RKO (cell line): ENCODE measurements at places on chromosomes 3 and 15.

DNA sequence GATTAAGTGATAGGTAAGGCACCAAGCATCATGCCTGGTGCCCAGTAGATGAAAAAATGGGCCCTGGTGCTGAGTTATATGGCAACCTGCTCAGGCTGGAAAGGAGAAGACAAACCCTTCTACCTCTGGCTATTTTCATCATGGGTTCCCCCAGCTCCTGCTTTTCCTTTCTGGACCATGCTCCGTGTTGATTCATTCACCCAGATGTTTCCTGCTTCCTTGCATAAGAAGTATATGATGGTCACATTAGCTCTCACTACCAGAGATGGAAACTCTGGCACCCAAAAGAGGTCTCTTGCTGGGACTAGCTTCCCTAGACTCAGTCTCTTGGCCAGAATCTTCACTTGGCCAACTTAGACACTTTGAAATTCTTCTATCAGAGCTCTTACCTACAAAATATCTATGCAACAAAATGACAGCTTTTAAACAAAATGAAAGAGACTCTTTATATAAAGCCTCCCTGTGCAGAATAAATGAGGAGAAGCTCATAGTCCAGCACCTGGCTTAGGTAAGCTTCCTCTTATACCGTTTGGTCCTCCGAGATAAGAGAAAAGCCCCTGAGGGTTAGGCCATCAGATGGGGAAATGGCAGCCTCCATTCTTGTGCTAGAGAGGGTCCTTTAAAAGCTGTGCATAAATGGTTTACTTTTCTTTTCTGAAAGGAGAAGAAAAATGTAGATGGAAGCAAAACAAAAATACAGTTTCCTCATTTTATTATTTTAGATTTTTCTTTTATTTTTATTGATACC is 46.8 kb upstream of the MCF2L2 start:
- no peak for DNase-seq

GRCh38 chr3:71641674-71642073 is 58.1 kb upstream of the FOXP1 start:
- peak; percentile 46 for DNase-seq

- DNase-seq: no peak
Measured at GRCh38 chr15:32057876-32058425, 27.6 kb downstream of the CHRNA7 start.

- no peak for DNase-seq
Measured at GRCh38 chr3:32325927-32326326, 65.7 kb upstream of the CMTM7 start.

DNA sequence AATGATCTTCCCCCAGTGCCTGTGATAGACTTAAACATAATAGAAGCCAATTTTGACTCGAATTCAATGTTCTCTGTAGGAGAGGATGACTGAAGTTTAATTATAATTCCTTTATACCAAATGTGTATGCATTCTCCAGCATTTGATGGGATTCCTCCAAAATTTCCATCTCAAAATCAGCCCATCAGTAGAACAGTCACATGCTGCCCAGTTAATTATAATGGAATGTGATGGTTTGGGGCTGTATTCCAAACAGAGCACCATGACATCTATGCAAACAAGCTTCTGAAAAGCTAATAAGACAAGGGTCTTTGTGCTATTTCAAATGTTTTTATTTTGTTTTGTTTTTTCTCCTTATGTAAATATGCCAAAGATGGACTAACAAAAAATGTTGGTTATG is 127.7 kb upstream of the SPATA16 start:
- no peak for DNase-seq

DNA sequence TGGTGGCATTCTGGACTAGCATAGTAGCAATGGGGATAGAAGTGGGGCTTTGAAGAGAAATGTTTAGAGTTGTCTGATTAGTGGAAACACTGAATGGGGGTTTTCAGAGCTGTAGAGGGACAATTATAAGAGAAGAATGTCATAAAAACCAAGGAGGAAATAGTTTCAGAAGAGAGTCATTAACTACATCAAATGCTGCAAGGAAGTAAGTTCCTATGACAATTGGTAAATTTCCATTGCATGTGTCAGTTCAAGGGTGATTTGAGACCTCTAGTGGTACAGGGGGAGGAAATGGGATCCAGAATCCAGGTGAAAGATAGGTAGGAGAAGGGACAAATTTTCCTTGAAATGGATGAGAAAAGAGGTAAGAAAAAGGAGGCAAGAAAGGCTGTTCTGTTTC is 68.3 kb upstream of the TBC1D5 start:
- DNase-seq: peak; percentile 25

DNA sequence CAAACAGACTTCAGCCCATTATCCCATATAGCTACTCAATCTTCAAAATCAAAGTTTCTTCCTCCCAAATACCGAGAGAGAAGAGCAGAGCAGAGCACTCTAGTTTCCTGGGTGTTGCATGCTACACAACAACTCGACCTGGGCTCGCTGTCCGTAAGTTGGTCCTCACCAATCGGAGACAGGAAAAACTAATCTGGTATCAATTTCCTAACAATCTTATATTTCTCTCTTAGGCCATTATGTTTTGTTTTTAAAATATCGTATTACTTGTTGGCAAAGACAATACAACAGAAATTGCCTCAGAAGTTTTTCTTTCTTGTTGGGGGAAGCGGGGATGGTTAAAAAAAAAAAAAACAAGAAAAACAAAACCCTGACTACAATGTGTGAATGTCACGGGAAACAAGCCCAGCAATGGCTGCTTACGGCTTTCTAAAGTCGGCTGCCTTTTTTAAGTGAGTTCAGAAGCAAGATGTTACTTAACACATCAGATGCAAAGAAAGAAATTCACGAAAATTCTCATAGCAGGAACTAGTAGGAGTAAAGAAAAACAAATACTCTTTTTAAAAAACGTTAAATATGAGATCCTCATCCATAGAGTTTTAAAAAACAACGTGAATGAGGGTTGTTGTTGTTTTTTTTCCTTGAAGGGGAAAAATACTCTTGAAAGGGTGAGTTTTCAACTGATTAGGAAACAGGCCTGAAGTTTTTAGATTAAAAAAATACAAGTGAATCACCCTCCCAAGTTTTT is 1.9 kb downstream of the VGLL4 start:
- peak; percentile 67 for DNase-seq

GRCh38 chr3:100650651-100651619 is 41.5 kb downstream of the ADGRG7 start:
- DNase-seq: peak; percentile 63

DNA sequence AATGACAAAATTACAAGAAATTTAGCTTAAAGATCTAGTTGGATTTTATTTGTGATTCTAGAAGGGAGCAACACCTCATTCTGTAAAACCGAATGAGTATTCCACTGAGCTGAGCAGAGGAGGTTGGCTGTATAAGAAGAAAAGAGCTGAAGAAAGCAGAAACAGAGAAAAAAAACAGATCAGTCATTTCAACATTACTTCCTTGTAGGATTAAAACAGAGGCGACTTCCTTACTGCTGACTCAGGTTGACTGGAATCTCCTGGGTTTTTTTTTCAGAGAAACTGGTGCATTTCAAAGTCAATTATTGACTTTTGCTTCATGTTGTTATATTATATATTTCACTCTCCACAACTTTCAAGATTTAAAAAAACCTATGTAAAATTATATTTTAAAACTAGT is 368.1 kb upstream of the UBE2E2 start:
- DNase-seq: peak; percentile 26
